ENCODE measurements at places on chromosomes 7 and 10. TPM values are rescaled to one million over a fixed set of nuclear protein-coding genes. Genes with fewer than 3 reads are reported as not detected.

PLXDC2 gene
- total RNA-seq, result 19.6 TPM

MRPS17 gene
- 12.5 TPM for total RNA-seq

EVX1 gene
- not detected for total RNA-seq

CCDC172 gene
- total RNA-seq, result not detected

VENTX gene
- total RNA-seq, result not detected

CALHM1 gene
- not detected for total RNA-seq

PAX2 gene
- total RNA-seq, result not detected

NEUROG3 gene
- not detected for total RNA-seq

XRCC2 gene
- 1.5 TPM for total RNA-seq

SCIN gene
- total RNA-seq, result 0.79 TPM

LLCFC1 gene
- total RNA-seq, result not detected

NSUN5 gene
- 35.5 TPM for total RNA-seq

SEMA3D gene
- total RNA-seq, result not detected

ABCA13 gene
- total RNA-seq, result under 0.01 TPM

STOX1 gene
- 0.22 TPM for total RNA-seq

LIPF gene
- not detected for total RNA-seq

NSUN6 gene
- 20.4 TPM for total RNA-seq

OPN4 gene
- not detected for total RNA-seq

CHN2 gene
- 25.5 TPM for total RNA-seq

SLC16A12 gene
- total RNA-seq, result 1.5 TPM

SYT15B gene
- total RNA-seq, result under 0.01 TPM

CLCN1 gene
- total RNA-seq, result not detected

TMEM139 gene
- total RNA-seq, result 1.7 TPM

DUSP5 gene
- total RNA-seq, result 4.4 TPM

ZMIZ2 gene
- 20.0 TPM for total RNA-seq

FBXL13 gene
- total RNA-seq, result 3.9 TPM

TMEM176A gene
- not detected for total RNA-seq

C7orf57 gene
- 0.39 TPM for total RNA-seq

SEMA3E gene
- 0.11 TPM for total RNA-seq

SPDYE1 gene
- not detected for total RNA-seq

CALML5 gene
- not detected for total RNA-seq

RTKN2 gene
- 0.22 TPM for total RNA-seq

ZNRF2 gene
- total RNA-seq, result 13.0 TPM

CALHM3 gene
- 0.39 TPM for total RNA-seq

CAMK2B gene
- total RNA-seq, result not detected

KCNIP2 gene
- 0.65 TPM for total RNA-seq

UBE3C gene
- total RNA-seq, result 84.8 TPM

ZC3HAV1 gene
- total RNA-seq, result 32.6 TPM

CCT6A gene
- 104 TPM for total RNA-seq

LRRC17 gene
- total RNA-seq, result 148 TPM

GIMAP4 gene
- not detected for total RNA-seq

CALY gene
- not detected for total RNA-seq

PDE6C gene
- not detected for total RNA-seq

CDC14C gene
- 0.11 TPM for total RNA-seq

PTF1A gene
- total RNA-seq, result 0.79 TPM

CELF2 gene
- 0.43 TPM for total RNA-seq

NEUROD6 gene
- not detected for total RNA-seq

CPN1 gene
- not detected for total RNA-seq

FAM107B gene
- total RNA-seq, result 37.2 TPM

ADAP1 gene
- 2.0 TPM for total RNA-seq

CUX1 gene
- total RNA-seq, result 80.8 TPM

FAM25C gene
- 20.6 TPM for total RNA-seq

SLC16A9 gene
- total RNA-seq, result not detected

CCDC146 gene
- total RNA-seq, result 0.43 TPM
